ENCODE measurements at places on chromosomes 12 and 14. TPM values are rescaled to one million over a fixed set of nuclear protein-coding genes. Genes with fewer than 3 reads are reported as not detected.

Gene SLC25A47
- not detected for total RNA-seq

Gene FAM186B
- total RNA-seq, result 0.66 TPM

DNA sequence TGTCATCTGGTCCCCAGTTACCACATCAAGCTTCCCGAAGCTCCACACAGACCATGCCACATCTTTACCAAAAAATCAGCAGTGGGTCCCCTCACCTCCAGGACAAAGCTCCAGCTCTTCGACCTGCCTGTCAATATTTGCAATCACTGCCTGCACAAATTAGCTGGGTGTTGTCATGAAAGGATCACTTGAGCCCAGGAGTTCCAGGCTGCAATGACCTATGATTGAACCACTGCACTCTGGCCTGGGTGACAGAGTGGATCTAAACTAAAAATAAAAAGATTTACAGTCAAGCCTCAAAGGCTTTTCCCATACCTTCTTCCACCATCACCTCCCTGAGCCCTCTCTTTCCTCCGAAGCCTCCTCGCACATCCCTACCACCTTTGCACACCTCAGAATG is 7.2 kb downstream of the CD4 start:
- peaks cover 28% of the 10 kb centered on the region for H3K4me1 ChIP-seq
- H3K27me3 ChIP-seq, result no peaks in the 10 kb centered on the region
- H3K27ac ChIP-seq, result no peak overlapping the region
- no peak overlapping the region for H3K4me3 ChIP-seq

DNA sequence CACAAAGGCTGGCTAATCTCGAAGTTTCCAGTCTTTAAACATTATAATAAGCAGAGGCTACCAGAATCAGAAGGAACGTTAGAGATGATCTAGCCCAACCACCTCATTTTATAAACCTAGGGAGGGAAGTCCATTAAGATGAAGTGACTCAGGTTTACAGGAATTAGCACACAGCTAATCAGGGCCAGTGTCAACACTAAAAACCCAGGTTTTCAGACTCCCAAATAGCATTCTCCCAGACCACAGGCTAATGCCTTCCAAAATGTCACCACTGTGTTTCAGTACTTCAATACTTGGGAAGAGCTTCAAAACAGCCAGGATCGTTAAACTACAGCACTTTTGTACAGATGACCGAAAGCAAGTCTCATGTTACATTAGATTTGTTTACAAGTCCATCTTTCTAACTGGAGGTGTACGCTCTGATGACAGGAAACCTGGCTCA is 89.2 kb downstream of the FOXN3 start:
- no peak overlapping the region for H3K27ac ChIP-seq
- no peaks in the 10 kb centered on the region for H3K36me3 ChIP-seq
- no peak for DNase-seq
- no peak overlapping the region for H3K4me3 ChIP-seq

DNA sequence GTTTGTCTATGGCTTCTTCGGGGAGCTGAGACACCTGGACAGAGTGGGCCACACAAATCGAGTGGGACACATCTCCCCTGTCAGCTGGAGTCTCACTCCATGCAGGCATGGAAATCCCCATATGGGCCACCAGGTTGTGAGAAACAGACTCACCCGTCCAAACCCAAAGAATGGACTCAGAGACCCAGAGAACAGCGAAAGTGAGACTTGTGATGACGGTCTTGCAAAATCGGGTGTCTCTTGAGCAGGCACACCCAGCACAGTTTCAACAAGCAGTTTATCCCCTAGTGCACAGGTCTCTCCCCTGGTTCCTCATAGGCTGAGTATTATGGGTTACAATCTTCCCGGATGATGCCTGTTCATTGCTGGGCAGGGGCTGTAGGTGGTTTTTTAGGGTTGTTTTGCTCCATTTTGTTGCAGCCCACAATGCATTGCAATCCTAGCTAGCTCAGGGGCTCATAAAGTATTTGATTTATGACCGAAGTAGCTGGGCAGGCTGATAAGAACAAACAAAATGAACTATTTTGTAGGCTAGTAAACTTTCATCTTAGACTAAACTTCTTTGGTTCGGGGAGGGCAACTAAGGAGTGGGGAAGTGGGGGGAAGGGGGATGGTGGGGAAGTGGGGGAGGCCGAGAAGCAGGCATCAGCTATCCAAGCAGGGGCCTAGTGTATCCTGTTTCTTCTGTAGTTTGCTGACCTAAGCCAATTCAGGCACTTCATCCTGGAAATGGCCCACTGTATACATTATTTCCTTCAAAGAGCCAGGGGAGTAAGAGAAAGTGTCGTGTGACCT is 45.3 kb downstream of the IQSEC3 start:
- H3K4me3 ChIP-seq, result no peak overlapping the region
- no peak overlapping the region for H3K27ac ChIP-seq

DNA sequence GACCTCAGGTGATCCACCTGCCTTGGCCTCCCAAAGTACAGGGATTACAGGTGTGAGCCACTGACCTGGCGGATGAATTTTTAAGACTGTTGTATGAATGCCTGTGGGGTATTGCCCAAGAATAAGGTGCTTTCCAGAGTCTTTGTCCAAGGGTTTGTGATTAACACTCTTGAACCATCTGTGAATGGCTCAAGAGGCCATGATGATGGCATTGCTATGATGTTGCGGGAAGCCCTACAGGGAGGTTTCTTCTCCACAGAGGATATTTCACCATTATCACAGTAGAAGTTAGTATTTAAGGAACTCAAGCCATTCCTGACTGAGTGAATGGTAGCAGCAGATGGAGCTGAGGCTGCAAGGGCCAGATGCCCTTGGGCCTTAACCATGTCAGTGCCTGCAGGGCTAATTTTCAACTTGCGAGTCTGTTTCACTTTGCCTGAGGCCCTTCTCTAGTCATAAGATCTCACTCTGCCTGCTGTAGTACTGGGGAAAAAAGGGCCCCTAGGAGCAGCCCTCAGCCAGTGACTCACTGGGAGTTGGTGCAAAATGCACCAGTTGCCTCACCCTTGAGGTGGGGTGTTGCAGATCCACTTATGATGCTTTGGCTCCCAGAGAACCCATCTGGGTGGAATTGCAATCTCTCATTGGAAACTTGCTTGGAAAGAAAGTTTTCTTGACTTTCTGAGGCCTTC is 108.6 kb upstream of the FLRT2 start:
- no peaks in the 10 kb centered on the region for H3K27me3 ChIP-seq
- DNase-seq, result no peak
- no peak overlapping the region for H3K27ac ChIP-seq
- no peaks in the 10 kb centered on the region for H3K4me1 ChIP-seq
- H3K36me3 ChIP-seq, result no peaks in the 10 kb centered on the region
- no peak overlapping the region for H3K4me3 ChIP-seq

GRCh38 chr12:58965568-58965967 is 45.3 kb upstream of the LRIG3 start:
- DNase-seq, result no peak
- H3K27ac ChIP-seq, result no peak overlapping the region
- no peaks in the 10 kb centered on the region for H3K27me3 ChIP-seq
- H3K4me1 ChIP-seq, result no peaks in the 10 kb centered on the region
- H3K36me3 ChIP-seq, result no peaks in the 10 kb centered on the region

Data from naive thymus-derived CD4-positive, alpha-beta T cell (primary cell).